ENCODE measurements at places on chromosomes 12 and 14.

- DNase-seq, result no peak
These were observed 32.9 kb downstream of the DMAC2L start for GRCh38 chr14:50344876-50345563.

- DNase-seq, result no peak
These were observed 111.2 kb upstream of the NOVA1 start for GRCh38 chr14:26709019-26709418.

DNA sequence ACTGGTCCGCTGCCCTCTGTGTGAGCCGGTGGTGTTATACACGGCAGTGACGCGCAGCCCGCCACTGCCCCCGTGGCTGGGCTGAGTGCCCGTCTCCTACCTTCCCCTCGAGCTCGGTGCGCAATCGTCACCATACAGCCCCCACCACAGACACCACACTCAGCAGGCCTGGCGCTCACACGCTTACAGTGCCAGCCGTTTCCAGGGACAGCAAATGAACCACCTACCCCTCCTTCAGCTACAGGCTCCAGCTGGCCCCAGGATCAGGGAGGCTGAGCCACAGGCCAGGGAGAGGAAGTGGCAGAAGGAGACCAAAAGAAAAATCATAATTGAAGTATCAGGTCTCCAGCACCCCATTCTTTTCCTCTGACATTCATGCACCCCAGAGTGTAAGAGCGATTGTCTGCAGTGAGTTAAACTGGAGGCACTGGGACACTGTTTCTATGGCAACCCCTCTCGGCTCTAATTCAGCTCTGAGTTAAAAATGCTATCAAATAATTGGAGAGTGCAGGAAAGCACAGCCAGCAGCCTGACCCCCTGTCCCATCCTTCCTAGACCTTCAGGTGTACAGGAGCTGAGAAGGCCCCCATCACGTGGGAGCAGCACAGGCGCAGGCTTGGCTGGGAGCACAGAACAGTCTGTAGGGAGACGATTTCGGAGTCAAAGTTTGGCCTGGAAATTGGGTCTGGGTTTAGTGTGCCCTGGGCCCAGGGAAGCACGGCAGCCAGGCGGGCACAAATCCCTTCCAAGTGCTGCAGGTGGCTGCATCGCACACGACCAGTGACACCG, 18.0 kb downstream of the LRTM2 start:
- DNase-seq, result no peak

GRCh38 chr12:59151243-59151642, 230.9 kb upstream of the LRIG3 start:
- DNase-seq, result no peak

- DNase-seq, result no peak
These were observed 11.5 kb upstream of the CABP1 start for GRCh38 chr12:120628919-120629318.

GRCh38 chr14:88882236-88882635, 57.8 kb downstream of the TTC8 start:
- no peak for DNase-seq

DNA sequence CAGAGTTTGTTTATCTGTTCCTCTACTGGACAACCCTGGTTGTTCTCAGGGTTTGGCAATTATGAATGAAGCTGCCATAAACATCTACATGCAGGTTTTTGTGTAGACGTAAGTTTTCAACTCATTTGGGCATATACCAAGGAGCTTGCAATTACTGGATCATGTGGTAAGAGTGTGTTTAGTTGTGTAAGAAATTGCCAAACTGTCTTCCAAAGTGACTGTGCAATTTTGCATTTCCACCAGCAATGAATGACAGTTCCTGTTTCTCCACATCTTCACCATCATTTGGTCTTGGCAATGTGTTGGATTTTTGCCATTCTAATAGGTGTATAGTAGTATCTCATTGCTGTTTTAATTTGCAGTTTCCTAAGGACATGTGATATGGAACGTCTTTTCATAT, 39.8 kb upstream of the FBXO33 start:
- no peak for DNase-seq

DNA sequence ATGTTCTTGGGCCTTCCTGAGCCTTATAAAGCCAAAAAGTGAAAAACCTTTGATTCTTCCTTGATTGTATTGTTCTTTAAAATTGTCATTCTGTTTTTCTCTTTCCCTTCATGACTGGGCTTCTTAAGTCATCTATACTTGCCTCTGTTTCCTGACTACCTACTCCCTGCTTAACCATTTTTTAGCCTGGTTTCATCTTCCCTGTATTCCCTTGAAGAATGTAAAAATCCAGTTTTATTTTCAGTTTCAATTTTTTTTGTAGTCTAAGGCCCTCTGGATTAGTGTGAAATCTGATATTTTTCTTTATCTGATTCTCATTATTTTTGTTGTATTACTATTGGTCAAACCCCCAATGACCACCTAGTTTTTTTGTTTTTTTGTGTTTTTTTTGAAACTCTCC, 46.3 kb downstream of the APAF1 start:
- DNase-seq, result no peak

DNA sequence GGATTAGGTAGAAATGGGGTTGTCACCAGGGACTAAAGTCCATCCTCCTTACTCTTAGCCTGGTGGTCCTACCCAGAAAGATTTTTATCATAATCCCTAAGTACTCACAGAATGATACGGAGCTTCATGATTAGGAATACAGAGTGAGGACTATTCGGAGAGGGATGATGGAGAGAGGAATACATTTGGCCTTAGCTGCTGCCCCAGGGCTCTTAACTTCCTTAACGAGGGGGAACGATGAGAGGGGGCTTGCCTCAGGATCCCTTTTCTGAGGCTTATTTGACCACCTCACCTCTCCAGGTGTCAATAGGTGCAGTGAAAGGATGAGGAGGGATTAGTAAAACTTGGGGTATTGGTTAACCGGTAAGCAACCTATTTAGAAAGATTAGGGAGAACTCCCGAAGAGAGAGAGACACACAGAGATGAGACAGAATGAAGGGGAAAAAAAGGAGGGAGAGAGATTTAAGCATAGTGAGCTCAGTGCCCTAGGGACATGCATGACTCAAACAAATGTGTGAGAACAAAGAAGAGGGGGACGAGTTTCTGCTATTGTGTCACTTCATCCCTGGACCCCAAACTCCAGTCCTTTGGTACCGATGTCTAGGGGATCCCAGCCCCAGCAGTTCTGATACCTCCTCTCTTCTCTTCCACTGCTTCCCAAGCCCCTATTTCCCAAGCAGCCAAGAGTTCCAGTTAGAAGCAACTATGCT, 1.1 kb downstream of the NFE2 start:
- DNase-seq, result no peak

DNA sequence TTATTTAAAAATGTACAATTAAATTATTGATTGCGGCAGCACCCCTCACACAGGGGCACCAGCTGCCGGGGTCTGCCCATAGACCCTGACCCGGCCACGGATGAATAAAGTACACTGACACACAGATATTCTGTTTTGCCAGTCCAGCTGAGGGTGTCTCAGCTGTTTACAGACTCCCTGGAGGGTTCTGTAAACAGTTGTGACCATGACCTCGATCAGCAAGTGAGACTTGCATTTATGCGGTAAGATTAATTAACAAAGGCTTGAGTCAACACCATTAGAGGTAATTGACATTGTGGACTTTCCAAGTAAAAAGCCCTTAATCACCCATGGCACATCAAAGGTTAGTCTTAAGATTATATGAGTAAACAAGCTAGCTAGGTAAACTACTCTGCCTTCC, 94.3 kb downstream of the FUT8 start:
- no peak for DNase-seq

Data from HS-27A (cell line).